ENCODE measurements at places on chromosomes 7 and 10.

- DNase-seq = peak; percentile 30
Observed at GRCh38 chr10:88880282-88881076, 434 bp downstream of the STAMBPL1 start.

DNA sequence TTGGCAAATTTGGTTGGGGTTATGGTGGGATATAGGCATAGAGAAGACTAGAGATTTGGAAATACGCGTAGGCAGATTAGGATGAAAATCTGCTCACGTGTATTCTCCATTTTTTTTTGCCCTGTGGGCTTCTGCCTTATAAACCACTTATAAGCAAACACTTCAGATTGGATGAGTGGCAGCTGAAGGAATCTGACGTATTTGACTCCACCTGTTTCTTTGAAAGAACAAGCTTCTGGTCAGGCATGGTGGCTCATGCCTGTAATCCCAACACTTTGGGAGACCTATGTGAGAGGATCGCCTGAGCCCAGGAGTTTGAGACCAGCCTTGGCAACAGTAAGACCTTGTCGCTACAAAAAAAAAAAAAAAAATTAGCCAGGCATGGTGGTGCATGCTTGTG is 5.1 kb downstream of the STK31 start:
- DNase-seq = no peak

GRCh38 chr7:130227883-130228575 is 20.4 kb downstream of the SSMEM1 start:
- no peak for DNase-seq

DNA sequence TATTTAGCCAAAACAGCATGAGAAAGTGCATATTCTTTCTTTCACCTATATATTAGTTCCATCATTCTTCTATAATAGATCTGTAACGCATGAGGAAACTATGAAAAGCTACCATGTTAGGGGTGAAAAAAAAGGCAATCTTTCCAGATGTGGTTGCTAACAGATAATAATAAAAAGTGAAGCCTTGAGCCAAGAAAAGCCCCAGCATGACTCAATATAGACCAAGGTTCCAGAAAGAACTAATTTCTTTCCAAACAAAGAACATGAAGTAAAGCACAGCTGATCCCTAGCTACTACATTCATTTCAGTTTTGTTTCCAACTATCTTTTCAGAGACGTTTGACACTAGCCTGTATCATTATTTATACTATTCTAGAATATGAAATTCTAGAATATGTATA is 16.4 kb downstream of the ARL4A start:
- no peak for DNase-seq

DNA sequence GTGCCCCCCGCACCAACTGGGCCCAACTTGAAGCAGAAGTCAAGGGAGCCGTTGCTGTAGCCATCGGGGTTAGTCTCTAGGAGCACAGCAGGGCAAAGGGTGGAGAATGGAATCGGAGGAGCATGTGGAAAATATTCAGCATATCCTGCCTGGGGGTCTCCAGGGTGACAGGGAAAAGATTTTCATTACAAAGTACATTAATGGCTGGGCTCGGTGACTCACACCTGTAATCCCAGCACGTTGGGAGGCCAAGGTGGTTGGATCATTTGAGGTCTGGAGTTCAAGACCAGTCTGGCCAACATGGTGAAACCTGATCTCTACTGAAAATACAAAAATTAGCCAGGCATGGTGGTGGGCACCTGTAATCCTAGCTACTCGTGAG is 53.8 kb upstream of the ABLIM1 start:
- no peak for DNase-seq

GRCh38 chr10:20233423-20233822 is 417.2 kb downstream of the PLXDC2 start:
- no peak for DNase-seq

DNA sequence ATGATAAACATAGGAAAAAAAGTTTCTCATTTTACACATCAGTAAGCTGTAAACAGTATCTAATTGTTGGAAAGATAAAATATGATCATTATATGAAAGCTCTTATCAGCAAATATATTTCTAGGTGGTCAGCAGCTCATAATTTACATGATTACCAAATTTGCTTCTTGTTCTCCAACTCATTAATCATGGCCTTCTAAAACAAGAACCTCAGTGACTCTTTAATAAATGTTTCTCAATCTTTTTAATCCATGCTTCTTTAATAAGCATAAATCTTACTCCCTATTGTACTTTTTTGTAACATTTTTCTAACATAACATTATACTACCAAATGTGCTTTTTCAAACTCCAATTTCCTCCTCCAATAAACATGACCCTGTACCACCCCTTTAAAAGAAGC is 5.9 kb downstream of the ITGB1 start:
- no peak for DNase-seq

- DNase-seq = no peak
Observed at GRCh38 chr7:158241919-158242318, 345.7 kb downstream of the PTPRN2 start.

DNA sequence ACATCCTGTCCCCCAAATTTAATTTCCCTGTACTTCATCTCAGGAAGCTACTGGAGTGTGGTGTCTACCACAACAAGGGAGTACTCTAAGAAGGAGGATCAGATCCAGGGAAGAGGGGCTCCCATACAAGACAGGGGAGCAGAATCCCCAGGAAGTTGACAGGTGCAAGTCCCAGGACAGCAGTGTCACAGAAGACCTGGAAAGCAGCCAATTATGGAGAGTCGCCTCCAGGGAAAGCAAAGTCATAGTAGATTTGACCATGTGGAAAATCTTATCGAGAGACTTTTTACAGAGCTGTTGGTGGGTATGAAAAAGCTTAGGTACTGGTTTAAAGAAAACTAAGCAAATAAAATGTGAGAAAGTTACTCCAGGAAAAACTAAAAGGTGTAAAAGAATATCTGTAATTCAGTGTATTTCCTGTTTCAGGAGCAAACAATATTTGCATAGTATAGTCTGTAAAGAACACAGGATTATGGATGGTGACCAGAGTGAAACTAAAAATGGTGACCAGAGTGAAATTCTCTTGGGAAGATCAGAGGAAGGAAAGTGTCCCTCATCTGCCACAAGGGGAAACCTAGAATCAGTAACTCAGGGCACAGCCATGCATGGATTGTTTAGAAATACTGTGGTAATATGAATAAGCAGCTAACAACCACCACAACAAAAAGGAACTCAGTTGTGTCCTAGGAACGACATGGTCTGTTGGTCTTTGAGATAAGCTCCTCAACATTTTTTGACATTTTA is 44.5 kb downstream of the LANCL2 start:
- no peak for DNase-seq

DNA sequence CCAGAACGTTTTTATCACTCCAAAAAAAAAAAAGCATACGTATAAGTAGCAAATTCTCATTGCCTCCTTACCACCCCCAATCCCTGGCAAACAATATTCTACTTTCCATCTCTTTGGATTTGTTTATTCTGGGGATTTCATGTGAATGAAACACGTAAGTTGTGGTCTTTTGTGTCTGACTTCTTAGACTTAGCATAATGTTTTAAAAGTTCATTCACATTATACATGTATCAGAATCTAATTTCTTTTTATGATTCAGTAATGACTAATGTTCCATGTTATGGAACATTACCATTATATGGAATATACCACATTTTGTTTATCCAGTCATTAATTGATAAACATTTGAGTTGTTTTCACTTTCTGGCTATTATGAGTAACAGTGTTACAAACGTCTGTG is 12.5 kb upstream of the KLHL7 start:
- no peak for DNase-seq

DNA sequence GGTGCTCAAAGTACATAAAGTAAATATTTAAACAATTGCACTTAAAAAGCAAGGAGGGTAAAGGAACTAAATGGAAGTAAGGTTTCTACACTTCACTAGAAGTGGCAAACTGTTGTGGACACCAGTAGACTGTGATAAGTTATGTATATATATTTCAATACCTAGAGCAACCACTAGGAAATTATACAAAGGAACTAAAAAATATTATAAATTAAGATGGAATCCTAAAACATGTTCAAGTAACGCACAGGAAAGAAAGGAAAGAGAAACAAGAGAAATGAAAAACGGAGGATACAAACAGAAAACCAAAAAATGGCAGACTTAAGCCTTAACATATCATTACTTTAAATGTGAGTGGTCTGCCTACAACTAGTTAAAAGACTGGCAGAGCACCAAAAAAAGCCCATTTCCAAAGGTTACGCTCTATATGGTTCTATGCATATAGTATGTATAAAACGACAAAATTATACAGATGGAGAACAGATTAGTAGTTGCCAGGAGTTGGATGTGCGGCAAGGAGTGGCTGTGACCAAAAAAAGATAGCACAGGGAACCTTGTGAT is 19.0 kb downstream of the VPS41 start:
- no peak for DNase-seq

- DNase-seq = no peak
Observed at GRCh38 chr7:47278043-47278442, 303.9 kb downstream of the TNS3 start.

GRCh38 chr10:133455611-133456031 is 1.9 kb downstream of the SCART1 start:
- no peak for DNase-seq

DNA sequence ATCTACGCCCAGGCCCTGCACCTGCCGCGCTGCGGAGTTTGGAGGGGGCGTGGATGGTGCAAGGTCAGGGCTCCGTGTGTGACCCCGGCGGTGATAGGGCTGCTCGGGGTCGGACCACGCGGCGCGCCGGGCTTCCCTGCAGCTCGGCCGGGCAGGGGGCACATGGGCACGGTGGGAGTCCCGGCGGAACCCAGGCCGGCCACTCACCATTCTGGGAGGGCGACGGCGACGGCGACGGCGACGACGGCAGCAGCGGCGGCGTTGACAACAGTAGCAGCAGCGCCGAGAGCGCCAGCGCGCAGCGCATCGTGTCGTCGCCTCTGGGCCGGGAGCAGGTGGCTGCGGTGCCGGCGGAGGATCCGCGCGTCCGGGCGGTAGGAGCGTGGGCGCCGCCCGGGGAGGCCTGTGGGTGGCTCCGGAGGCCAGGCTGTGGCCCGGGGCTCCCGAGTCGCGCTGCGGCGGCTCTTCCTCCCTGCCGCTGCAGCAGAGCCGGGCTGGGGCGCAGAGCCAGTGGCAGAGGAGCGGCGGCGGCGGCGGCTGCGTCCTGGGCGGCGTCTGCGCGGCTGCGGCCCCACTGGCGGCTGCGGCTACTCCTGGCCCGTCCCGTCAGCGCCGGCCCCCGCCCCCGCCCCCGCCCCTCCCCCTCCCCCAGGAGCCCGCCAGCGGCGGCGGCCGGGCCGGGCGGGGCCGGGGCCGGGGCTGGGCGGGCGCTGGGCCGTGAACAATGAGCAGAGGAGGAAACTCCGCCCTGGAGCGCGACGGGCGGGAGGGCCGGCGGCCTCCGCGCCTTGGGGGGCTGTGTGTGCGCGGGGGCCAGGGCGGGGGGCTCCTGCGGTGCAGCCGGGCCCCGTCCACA is at the start of gene PODXL:
Gene PODXL (minus strand): TSS at position 576 of the 856 bp plus-strand sequence. CDS start 269 bp downstream, at position 307.
- DNase-seq = no peak

GRCh38 chr10:1364151-1364910 is 308.1 kb downstream of the WDR37 start:
- DNase-seq = no peak

GRCh38 chr10:3478153-3478552 is 305.6 kb upstream of the PITRM1 start:
- no peak for DNase-seq

DNA sequence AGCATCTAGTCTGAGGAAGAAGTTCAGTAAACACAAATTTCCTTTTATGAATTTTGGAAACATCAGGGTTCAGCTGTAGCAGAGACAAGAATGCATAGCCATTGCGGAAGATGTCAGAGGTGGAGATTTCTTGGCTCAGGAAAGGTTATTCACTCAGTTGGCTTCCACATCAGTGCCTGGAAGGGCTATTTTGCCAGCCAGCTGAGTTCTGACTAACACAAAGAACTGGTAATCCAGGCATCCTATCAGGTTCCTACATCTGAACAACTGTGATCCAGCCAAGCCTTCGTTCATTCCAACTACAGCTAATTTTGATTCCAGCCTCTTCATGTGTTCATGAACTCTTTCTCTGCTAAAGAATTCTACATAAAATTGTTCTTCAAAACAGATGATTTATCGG is 965.6 kb downstream of the XPNPEP1 start:
- no peak for DNase-seq

- DNase-seq = no peak
Observed at GRCh38 chr7:70114806-70115205, 516.5 kb downstream of the AUTS2 start.

DNA sequence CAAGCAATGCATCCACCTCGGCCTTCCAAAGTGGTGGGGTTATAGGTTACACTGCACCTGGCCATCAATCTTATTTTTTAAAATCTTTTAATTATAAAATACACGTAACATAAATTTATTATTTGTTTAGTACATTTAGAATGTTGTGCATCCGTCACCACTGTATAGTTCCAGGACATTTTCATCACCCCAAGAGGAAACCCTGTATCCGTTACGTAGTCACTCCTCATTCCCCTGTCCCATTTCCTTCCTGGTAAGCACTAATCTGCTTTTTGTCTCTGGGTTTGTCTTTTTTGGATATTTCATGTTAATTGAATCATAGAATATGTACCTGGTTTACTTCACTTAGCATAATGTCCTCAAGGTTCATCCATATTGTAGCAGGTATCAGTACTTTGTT is 51.2 kb downstream of the MAPK8 start:
- DNase-seq = no peak

- peak; percentile 23 for DNase-seq
Observed at GRCh38 chr7:23373151-23374004, 74.2 kb downstream of the MALSU1 start.

GRCh38 chr7:151416941-151417315 is 7.1 kb upstream of the WDR86 start:
- DNase-seq = no peak

- DNase-seq = no peak
Observed at GRCh38 chr10:16909271-16909767, 92.1 kb upstream of the RSU1 start.

DNA sequence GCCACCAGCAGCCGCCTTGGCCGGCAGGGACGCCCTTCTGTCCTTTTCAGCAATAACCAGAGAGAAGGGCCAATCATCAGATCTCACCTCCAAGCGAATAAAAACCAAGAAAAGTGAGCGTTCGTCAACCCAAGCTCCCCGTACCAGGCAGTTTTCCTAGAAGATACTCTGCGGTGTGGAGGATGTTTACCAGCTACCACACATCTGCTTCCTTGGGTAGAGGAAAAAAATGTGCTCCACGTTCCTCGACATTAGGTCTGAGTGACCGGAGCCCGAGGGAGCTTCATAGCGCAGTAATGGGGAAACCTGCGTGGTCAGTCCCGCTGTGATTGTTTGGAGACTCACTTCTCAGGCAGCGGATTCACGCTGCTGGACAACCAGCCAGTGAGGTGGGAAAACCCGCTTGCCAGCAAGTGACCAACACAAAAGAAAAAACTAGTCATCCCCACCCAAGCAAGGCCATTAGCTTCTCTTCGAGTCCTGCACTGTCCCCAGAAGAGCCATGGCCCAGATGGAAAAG is 73.0 kb downstream of the ZRANB1 start:
- no peak for DNase-seq

DNA sequence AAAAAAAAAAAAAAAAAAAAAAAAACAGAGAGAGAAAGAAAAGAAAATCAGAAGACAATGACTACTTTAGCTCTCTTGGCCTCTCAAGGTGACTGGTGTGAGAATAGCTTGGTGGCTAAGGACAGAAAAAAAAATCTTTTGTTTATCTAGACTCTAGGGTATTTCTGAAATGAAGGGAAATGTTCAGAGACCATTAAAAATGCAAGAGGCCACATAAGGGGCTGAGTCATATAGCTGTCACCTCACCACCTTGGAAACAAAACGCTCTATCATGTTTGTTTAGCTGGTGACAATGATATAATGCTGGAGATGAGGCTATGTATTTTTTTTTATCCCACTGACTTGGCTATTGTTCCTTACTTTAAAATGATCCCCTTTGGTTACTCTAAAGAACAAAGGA is 287.0 kb upstream of the CDC14C start:
- no peak for DNase-seq

GRCh38 chr7:17289074-17289645 is 9.3 kb upstream of the AHR start:
- no peak for DNase-seq

Measured in stimulated activated CD8-positive, alpha-beta memory T cell treated with anti-CD3 and anti-CD28 coated beads, Interleukin-4, amount 100 ng/mL, for 4 hours (primary cell).